Chondrocyte (in vitro differentiated cells): ENCODE measurements at places on chromosomes 7 and 10.

GRCh38 chr7:47830015-47830414 is 118.3 kb downstream of the PKD1L1 start:
- no peak for DNase-seq
- H3K27me3 ChIP-seq: no peaks in the 10 kb centered on the region
- no peak overlapping the region for H3K27ac ChIP-seq
- H3K4me3 ChIP-seq: no peak overlapping the region
- H3K4me1 ChIP-seq: peaks cover 22% of the 10 kb centered on the region

GRCh38 chr7:129144834-129145668 is 544 bp downstream of the TSPAN33 start:
- peak overlapping the region; percentile 67 for H3K4me3 ChIP-seq
- H3K27me3 ChIP-seq: peaks cover 63% of the 10 kb centered on the region
- no peaks in the 10 kb centered on the region for H3K36me3 ChIP-seq
- peak overlapping the region; percentile 51 for H3K27ac ChIP-seq

DNA sequence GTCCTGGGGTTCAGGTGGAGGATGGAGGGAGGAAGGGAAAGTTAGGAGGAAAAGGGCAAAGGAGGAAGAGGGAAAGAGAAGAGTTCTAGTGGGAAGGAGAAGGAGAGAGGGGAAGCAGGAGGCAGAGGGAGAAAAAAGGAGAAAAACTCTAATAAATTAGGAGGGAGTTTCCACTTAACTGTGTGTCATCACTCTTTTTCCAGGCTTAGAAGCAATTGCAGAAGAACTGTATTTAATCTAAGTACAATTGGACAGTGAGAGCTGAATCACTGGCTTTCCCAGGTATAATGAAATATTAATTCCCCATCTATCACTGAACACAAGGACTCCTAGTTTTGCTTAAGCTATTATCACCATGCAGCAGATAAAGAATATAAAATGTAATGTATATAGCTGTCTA is 76.8 kb downstream of the CREB3L2 start:
- peaks cover 41% of the 10 kb centered on the region for H3K36me3 ChIP-seq
- no peak for DNase-seq
- H3K4me1 ChIP-seq: peaks cover 67% of the 10 kb centered on the region
- peak overlapping the region; percentile 76 for H3K27ac ChIP-seq

DNA sequence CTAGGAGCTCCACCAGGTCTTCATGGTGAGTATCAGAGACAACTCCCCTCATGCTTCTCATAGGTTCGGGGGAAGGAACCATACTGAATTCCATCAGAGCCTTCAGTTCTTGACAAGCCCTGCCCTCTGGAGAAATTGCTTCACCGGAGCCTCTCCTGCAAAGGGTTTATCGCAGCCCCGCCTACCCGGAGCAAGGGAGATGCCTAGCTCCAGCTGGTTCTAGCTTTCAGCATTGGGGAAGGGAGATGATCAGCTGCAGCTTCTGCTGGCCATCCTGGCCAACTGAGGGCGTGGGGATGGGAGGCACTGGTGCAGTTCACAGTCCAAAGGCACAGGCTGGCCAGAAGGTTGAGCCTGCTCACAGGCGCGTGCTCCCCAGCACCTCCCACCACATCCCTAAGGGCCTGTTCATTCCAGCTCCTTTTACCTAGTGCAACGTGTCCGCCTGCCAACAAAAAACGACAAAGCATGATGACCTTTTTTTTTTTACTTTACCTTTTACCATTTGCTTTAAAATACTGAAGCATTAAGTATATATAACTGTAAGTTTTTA is 31.2 kb downstream of the LANCL2 start:
- H3K4me1 ChIP-seq: peaks cover 5% of the 10 kb centered on the region
- H3K27me3 ChIP-seq: no peaks in the 10 kb centered on the region
- no peaks in the 10 kb centered on the region for H3K36me3 ChIP-seq
- DNase-seq: no peak
- no peak overlapping the region for H3K4me3 ChIP-seq
- no peak overlapping the region for H3K27ac ChIP-seq

DNA sequence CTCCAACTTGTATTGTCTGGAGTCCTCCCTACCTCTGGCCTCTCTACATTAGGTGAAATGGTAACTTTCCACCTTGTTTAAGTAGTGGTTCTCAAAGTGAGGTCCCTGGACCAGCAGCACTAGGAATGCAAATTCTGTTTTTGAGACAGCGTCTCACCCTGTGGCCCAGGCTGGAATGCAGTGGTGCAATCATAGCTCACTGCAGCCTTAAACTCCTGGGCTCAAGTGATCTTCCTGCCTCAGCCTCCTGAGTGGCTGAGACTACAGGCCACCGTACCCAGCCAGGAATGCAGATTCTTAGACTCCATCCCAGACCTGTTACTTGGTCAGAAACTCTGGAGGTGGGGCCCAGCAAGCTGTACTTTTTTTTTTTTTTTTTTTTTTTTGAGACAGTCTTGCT is 6.8 kb upstream of the TBL2 start:
- no peaks in the 10 kb centered on the region for H3K27me3 ChIP-seq
- no peaks in the 10 kb centered on the region for H3K36me3 ChIP-seq
- no peak overlapping the region for H3K27ac ChIP-seq

DNA sequence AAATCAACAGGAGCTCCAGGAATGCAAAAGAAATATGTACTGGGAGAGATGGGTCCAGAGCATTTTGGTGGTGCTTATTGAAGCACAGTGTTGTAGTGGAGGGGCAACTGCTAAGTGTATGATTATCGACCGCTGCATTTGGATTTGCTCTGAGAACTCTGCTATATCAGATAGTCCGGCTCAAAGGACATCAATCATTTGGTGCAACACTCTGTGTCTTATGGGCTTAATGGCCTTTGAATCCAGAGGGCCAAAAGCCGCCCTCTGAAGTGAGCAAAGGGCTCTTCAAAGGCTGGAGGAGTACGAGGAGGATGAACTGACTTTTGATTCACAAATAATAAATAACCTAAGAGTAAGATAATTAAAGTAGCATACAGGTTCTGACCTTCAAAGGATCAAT is 9.4 kb upstream of the IKZF1 start:
- H3K4me1 ChIP-seq: no peaks in the 10 kb centered on the region
- no peak for DNase-seq
- no peaks in the 10 kb centered on the region for H3K36me3 ChIP-seq
- peaks cover 51% of the 10 kb centered on the region for H3K27me3 ChIP-seq

DNA sequence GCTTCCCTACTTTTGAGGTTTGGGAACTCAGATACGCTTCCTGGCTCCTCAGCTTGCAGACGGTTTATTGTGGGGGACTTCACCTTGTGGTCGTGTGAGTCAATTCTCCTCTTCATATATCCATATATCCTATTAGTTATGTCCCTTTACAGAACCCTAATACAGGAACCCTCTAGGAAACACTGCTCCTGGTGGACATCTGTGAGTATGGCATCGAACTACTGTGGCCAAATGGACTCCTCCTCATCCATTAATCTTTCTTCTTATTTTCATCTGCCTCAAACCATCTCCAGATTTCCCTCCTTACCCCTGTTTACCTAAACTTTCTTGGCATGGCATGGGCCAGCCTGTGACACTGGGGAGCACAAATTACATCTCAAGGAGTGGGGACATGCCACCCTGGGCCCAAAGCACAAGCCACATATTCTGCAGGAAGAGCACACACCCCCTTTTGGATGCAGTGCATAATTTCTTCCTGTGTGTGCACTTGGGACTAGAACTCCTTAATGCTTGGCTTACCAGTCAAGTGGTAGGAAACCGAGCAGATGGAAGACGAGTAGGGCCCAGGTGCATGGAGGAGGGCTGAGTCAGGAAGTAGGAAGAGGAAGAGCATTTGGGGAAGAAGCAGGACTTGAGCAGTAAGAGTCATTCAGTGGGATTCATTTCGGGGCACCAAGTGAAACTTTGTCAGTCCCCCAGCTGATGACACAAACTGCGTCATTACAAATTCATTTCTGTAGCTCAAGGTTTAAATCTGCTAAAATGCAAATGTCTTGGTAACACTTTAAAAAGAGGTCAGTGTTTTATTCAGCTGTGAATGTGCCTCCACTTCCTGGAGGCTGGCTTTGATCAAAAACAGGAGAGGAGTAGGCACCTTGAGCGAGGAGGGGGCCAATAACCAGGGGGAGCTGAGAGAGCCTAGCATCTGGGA is 80.8 kb upstream of the PLXNA4 start:
- H3K4me3 ChIP-seq: no peak overlapping the region
- no peak for DNase-seq
- no peaks in the 10 kb centered on the region for H3K36me3 ChIP-seq
- peaks cover 11% of the 10 kb centered on the region for H3K4me1 ChIP-seq
- H3K27me3 ChIP-seq: no peaks in the 10 kb centered on the region

- DNase-seq: no peak
- peaks cover 27% of the 10 kb centered on the region for H3K4me1 ChIP-seq
- H3K27me3 ChIP-seq: no peaks in the 10 kb centered on the region
- no peak overlapping the region for H3K27ac ChIP-seq
- H3K36me3 ChIP-seq: peaks cover 4% of the 10 kb centered on the region
- no peak overlapping the region for H3K4me3 ChIP-seq
These were observed 63.4 kb upstream of the SRPK2 start for GRCh38 chr7:105452085-105452484.

DNA sequence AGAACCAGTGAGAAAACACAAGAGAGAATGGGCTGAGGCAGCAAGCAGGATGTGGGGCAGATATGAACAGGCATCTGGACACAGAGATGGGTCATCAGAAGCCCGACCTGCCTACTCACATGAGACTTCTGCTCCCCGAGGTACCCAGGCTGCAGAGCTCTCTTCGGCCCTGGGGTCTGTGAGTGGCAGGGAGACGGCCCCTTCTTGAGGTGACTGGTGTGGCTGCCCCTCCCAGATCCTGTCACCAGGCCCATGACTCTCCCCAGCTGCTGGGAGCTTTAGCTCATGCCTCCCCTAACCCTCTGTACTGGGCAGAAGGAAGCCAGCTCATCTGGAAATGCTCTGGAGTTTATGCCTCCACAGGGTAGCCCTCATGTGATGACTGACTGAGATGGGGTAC is 157.6 kb upstream of the PCBD1 start:
- no peaks in the 10 kb centered on the region for H3K36me3 ChIP-seq
- DNase-seq: peak; percentile 33
- H3K27me3 ChIP-seq: peaks cover 27% of the 10 kb centered on the region
- no peak overlapping the region for H3K27ac ChIP-seq
- H3K4me3 ChIP-seq: no peak overlapping the region
- H3K4me1 ChIP-seq: no peaks in the 10 kb centered on the region

GRCh38 chr10:69101451-69102095 is 13.7 kb downstream of the SRGN start:
- DNase-seq: no peak
- no peaks in the 10 kb centered on the region for H3K27me3 ChIP-seq
- peaks cover 5% of the 10 kb centered on the region for H3K36me3 ChIP-seq

DNA sequence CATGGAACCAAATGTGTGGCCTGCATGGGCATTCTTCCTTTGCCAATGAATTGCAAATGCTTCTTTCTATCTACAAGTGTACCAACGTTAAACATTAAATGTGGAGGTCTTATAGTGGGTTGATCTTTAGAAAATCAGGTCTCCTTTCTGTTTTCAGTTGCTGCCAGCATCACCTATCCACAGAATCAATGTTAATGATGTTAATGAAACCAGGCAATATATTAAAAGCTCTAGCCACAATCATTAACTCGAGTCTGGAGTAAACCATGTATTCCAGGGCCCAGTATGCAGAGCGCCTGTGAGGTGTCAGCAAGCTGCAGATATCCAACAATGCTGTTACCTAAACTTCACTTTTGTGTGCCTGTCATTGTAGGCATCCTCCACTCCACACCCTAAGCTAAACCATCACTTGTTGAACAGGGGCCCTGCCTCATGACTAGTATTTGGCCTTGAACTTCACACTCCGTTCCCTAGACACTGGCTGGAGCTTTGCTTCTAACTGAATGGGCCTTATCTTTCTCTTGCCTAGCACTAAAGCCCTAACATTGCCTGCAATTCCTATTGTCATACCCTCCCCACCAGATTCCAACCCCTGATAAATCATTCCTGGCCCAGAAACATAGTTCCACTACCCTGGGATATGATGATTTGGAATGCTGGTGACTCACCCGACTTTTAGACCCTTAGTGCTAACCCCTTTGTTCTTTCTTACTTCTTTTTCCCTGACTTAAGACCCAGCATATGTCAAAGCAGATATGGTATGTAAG is 24.3 kb upstream of the ITGB8 start:
- no peak overlapping the region for H3K4me3 ChIP-seq
- DNase-seq: no peak
- peaks cover 32% of the 10 kb centered on the region for H3K4me1 ChIP-seq
- H3K27me3 ChIP-seq: no peaks in the 10 kb centered on the region

GRCh38 chr10:133019651-133020050 is 68.1 kb upstream of the ADGRA1 start:
- no peaks in the 10 kb centered on the region for H3K4me1 ChIP-seq
- DNase-seq: no peak
- no peak overlapping the region for H3K27ac ChIP-seq
- no peak overlapping the region for H3K4me3 ChIP-seq
- no peaks in the 10 kb centered on the region for H3K36me3 ChIP-seq
- peaks cover 13% of the 10 kb centered on the region for H3K27me3 ChIP-seq

DNA sequence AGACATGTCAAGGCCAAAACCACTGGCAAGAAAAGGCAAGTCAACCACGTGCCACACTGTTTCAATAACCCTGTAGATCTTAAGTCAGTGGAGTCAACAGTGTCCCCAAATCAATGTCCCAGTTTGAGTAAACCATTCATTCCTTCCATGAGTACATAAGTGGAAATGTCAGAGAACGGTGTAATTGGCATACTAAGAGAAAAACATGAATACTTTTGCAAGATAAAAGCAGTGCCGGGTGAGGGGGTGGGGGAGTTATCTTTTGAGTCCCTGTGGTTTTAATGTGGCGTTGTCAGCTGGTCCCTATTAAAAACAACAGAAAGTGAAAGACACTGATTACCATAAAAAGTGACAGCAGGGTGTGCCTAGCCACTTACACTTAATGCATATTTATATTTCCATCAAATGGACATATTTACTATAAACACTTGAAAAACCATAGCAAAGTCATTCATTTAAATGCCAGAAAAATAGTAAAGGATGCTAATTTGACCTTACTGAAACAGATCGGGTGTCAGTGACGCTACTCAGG is 37.8 kb downstream of the RSU1 start:
- no peak overlapping the region for H3K4me3 ChIP-seq
- peaks cover 4% of the 10 kb centered on the region for H3K36me3 ChIP-seq
